Caki2 (cell line): ENCODE measurements at places on chromosomes 11 and 22.

GRCh38 chr11:26974069-26974783 is 19.7 kb upstream of the FIBIN start:
- no peak for DNase-seq

DNA sequence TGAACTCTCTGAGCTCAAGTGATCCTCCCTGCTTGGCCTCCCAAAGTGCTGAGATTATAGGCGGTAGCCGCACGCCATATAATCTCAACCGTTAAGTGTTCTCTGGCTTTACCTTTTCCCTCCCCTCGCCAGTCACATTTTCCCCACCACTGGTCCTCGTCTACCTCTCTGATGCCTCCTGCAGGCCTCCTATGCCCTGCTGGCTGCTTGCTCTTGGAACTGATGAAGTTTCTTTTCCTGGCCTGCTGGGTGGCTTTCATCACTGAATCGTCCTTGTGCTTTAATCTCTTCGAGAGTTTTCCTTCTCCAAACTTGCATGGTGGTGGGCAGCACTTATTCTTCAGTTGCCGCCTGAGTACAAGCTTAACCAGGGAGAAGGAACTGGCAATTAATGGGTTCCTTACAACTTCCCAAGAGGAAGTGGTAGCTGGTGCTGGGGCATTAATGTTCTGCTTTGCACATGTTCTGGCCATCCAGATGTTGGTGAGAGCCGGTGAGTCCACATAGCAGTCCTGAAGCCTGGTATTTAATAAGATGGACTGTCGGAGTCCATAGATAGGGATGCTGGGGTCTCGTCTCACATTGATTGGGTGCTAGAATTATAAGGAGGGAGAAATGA is 1.3 kb downstream of the C22orf31 start:
- DNase-seq, result no peak

DNA sequence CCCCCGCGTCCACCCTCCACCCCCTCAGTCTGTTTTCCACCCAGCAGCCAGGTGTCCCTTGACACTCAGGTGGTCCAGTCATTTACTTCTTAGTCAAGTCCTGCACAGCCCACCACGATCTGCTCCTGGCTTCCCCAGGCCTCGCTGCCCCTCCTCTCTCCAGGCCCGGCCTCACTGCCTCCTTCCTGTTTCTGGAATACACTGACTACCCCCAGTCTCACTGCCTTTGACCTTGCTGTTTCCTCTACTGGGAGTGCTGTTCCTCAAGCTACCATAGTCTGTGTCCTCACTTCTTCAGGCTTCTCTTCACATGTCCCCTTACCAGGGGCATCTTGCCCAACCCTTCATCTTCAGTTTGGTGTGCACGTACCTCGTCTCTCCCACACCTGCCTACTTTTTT is 7.4 kb downstream of the MCM5 start:
- no peak for DNase-seq

GRCh38 chr11:64538501-64538951 is 52.5 kb upstream of the SLC22A12 start:
- no peak for DNase-seq

GRCh38 chr11:37322333-37323194 is 724.5 kb upstream of the RAG2 start:
- DNase-seq, result no peak

- DNase-seq, result no peak
Measured at GRCh38 chr11:10969387-10969786, 111.5 kb upstream of the ZBED5 start.

GRCh38 chr11:76705826-76706225 is 35.3 kb upstream of the LRRC32 start:
- no peak for DNase-seq

DNA sequence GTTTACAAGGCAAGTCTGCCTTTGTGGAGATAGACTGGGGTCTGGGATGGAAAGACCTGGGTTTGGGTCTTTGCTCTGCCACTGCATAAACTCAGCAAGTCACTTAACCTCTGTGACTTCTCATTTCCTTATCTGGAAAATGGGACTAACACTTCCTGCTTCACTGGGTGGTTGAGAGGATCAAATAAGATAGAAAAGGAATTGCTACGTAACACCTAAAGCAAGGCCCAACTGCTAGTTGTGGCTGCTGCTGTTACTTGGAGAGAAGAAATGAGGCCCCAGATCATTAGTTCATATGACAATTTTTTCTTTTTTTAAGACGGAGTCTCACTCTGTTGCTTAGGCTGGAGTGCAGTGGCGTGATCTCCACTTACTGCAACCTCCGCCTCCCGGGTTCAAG is 5.9 kb downstream of the PTPRJ start:
- DNase-seq, result no peak

DNA sequence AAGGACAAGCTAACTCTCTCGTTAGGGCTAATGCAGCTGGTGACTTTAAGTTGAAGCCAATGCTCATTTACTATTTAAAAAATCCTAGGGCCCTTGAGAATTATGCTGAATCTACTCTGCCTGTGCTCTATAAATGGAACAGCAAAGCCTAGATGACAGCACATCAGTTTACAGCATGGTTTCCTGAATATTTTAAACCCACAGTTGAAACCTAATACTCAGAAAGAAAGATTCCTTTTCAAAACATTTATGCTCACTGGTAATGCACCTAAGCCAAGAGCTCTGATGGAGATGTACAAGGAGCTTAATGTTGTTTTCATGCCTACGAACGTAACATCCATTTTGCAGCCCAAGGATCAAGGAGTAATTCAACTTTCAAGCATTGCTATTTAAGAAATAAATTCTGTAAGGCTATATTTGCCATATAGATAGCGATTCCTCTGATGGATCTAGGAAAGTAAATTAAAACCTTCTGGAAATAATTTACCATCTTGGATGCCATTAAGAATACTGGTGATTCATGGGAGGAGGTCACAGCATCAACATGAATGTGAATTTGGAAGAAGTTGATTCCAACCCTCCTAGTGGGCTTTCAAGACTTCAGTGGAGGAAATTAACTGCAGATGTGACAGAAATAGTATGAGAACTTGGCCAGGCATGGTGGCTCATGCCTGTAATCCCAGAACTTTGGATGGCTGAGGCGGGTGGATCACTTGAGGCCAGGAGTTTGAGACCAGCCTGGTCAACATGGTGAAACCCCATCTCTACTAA is 14.5 kb downstream of the XNDC1N start:
- DNase-seq, result no peak

DNA sequence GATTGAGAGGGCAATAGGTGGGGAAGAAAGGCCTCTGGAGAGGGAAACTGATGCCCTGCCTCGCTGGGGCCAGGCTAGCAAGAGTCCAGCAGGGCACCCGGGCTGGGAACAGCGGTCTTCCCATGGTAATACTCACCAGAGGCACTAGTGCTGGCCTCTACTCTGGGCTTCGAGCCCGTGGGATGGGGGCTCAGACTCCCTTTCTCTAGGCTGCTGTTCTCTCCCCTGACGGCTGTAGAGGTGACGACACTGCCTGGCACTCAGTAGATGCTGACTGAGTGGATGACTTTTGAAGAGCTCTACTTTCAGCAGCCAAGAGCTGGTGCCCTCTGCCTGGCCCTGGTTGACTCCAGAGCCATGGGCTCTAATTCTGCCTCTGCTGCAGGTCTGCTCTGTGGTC is 818 bp upstream of the C1QTNF4 start:
- DNase-seq, result no peak

GRCh38 chr11:76166314-76166713 is 40.0 kb downstream of the WNT11 start:
- no peak for DNase-seq

GRCh38 chr22:38940811-38941384 is 16.5 kb upstream of the APOBEC3A start:
- DNase-seq, result no peak

GRCh38 chr11:22635689-22636088 is 10.1 kb upstream of the FANCF start:
- no peak for DNase-seq

DNA sequence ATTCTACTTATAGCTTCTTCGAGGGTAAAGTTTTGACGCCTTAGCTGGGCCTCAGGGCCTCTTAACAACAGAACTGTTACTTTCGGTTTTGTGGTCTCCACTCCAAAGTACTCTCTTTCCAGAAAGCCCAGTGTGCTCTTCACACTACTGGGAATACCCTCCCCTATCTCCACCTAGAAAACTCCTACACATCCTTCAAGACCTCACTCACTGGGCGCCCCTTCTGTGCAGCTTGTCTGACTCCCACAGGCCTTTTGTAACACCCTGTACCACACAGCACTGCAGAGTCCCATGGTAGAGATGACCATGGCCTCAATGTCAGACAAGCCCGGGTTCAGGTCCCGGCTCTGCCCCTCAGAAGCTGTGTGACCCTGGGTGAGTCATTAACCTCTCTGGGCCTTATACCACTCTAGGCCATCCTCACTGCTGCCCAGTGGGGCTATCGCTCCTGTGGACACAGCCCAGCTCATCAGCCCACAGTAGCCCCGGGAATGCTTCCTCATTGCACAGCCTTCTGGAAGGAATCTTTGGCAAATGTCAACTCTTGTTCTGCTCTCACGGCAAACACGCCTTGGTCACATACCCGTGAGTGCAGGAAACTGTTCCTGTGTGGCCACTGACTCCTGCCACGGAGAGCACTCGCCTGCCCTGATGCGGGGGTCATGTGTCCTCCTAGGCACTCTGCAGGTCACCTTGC is 51.4 kb downstream of the SHISAL1 start:
- no peak for DNase-seq

GRCh38 chr11:5043380-5043779 is 2.9 kb upstream of the OR52J3 start:
- DNase-seq, result no peak
